ENCODE measurements at places on chromosomes 5 and 9. TPM values are rescaled to one million over a fixed set of nuclear protein-coding genes. Genes with fewer than 3 reads are reported as not detected.

Gene CEL
- total RNA-seq = 0.68 TPM

Gene FCHO2
- total RNA-seq = 10.5 TPM

Gene SLC6A18
- total RNA-seq = not detected

Gene FBP2
- not detected for total RNA-seq

Gene SYNPO
- total RNA-seq = 26.6 TPM

Gene FOXD1
- 12.2 TPM for total RNA-seq
